CD4-positive, alpha-beta T cell treated with Interleukin-17A for 1 hour (primary cell): ENCODE measurements at places on chromosomes 5 and 9.

GRCh38 chr5:1514027-1514818, 9.5 kb downstream of the LPCAT1 start:
- no peak for DNase-seq

DNA sequence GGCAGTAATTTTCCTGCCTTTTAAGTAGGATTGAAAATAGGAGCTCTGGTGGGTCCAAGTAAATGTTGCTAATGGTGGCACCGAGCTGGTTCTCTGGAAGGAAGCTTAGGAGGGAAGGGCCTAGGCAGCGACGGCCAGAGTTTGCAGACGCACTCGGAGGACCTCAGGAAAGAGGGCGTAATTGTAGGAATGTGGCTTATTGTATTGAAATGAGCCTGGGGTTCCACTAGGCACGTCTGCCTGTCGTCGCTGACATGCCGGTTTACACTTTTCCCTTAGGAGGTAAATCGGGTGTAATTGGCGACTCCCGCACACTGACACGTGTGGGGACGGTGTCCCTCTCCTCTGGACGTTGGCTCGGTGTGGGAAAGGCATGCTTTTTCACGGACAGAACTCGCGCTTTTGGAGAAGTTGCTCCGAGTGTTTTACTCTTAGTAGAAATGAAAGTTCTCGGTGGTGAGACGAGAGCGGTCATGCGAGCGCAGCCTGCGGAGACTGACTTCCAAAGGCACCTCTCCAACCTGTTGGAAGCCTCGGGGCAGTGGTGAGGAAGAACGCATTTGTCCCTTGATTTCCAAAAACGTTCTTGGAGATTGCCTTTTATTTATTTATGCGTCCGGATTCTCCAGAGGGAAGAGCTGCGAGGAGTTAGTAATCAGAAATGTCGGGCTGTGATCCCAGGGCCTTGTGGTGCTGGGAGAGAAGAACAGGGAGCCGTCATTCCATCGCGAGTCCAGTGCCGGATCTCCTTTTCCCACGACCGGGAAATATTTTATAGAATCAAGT, 1.3 kb downstream of the NR4A3 start:
- no peak for DNase-seq

GRCh38 chr5:159955056-159955624, 38.9 kb downstream of the ADRA1B start:
- no peak for DNase-seq

DNA sequence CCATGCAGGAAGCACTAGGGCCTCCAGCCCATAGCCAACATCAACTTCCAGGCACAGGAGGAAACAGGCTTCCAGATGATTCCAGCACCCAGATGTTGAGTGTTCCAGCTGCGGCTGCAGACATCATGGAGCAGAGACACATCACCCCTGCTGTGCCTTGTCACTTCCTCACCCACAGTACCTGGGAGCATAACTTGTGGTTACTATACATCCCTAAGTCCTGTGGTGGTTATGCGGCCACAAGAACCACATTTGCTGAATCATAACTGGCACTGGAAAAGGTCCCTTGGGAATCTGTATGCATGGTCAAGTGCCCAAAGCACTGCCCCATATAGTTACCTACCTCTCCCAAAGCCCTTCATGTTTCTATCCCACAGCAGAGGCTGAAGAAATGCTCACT, 56.6 kb downstream of the WHRN start:
- no peak for DNase-seq

DNA sequence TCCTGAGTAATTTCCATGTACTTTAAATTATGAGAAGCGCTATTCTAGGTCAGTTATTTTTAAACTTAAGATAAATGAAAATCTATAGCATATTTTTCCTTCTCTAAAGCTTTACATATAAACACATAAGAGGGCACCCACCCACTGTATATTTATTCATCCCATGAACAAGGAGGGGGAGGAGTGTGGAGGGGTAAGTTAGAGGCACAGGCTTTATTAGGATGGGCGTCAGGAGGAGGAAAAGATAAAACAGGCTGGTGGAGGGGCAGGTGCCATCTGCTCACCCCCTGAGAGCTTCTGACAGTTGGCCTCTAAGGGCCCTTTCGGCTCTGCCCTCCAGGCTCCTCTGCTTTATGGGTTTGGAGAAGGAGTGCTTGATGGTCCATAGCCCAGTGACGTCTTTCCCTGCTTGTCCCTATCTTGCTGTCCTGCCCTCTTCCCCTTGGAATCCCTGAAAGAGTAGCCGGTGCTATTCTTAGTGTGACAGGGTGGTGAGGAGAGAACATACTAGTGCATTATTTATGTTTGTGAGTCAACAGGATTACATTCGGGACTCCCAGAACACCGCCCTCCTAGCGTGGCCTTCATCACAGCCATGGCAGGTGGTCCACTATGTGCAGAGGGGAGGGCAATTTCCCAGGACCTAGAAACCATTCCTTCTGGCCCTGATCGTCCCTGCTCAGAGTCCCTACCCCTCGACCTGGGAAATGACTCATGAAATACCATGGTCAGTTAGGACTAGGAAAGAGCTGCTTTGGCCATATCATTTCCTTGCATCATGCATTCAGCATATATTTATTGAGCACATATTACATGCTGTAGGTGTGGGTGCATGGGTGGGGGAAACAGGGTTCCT, 7.9 kb upstream of the SYNPO start:
- DNase-seq, result no peak

DNA sequence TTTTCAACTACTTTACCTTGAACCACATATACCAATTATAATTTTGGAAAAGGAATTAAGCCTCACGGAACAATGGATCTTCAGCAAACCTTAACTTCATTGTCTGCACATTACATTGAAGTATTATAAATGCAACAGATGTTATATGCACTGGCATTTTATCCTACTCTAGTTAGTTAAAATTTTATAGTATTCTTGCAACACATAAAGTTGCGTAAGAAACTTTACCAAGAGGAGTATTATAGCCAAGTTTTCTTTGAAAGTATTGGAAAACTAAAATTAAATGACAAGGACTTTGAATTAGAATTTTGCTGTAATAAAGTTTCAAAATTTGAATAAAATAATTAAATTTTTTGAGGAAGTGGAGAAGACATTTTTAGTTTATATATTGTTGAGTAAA, 63.4 kb upstream of the SREK1 start:
- DNase-seq, result no peak

GRCh38 chr5:58046371-58046770, 413.5 kb downstream of the PLK2 start:
- no peak for DNase-seq

GRCh38 chr5:157549954-157550549, 25.5 kb downstream of the ADAM19 start:
- DNase-seq, result no peak

- DNase-seq, result no peak
These were observed 110.2 kb downstream of the LHX2 start for GRCh38 chr9:124121725-124122124.

DNA sequence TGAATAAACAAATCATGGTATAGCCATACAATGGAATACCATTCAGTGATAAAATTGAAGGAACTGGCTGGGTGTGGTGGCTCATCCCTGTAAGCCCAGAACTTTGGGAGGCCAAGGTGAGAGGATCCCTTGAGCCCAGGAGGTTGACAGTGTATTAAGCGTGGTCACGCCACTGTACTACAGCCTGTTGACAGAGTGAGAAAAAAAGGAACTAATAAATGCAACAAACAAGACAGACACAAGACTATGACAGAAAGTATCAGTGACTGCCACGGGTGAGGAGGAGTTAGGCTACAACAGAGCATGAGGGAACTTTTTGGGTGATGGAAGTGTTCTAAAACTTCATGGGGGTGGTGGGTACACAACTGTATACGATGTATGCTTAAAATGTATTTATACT, 2.2 kb downstream of the FNIP1 start:
- DNase-seq, result no peak

GRCh38 chr5:61674378-61674777, 342.3 kb downstream of the ZSWIM6 start:
- DNase-seq, result no peak

- DNase-seq, result no peak
These were observed 11.1 kb upstream of the SPATA31E1 start for GRCh38 chr9:87871425-87872078.

DNA sequence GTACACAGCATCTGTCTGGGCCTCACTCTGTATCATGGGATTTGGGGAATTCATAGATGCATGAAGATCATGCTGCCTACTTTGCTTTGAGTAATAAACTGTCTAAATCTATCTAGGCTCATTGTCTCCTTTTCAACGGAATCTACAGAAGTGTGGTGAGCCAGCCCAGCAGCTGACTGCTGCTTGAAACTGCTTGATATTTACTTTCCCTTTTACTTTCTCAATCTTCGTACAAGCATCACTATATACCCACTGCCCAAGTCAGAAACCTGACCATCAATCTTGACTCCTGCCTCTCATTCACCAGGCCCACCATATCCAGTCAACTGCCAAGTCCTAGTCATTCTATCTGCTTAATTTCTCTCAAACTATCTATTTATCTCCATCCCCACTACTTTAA, 142.9 kb downstream of the NR2F1-AS1 start:
- no peak for DNase-seq

DNA sequence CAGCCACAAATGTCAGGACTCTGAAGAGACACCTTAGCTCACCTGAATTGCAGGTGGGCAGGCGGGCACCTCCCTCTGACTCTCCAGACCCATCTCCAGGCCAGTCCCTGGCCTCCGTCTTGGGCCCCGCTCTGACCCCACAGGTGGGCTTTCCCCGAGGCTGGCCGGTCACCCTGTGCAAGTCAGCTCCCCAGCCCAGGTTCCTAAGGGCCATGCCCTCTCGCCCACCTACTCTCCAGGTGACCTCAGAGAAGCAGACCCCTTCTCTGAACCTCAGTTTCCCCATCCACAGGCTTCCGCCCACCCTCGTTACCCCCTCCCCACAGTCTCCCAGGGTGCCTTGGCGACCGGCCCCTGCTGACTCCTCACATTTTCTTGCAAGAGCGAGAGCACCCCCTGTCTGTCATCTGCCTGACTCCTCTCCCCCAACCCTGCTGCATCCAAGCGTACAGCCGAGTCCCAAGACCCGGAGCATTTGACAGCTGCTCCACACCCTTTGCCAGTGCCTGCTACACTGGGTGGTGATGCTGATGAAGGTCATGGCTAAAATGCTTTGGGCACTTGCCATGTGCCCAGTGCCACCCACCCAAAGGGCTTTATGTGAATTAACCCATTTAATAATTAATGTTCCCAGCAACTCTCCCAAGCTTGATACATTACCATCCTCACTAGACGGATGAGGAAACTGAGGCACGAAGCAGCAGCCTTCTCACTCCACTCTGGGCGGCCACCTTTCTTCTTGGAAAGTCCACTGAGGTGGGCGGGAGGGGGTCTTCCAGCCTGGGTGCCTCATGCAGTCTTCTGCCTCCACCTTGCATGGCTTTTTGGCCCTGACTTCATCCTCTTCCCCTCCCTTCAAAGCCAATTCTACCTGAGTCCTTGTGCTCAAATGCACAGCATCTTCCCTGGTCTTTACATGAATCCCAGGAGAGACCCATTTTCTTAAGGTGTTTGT, 51.1 kb upstream of the ORM1 start:
- peak; percentile 8 for DNase-seq

DNA sequence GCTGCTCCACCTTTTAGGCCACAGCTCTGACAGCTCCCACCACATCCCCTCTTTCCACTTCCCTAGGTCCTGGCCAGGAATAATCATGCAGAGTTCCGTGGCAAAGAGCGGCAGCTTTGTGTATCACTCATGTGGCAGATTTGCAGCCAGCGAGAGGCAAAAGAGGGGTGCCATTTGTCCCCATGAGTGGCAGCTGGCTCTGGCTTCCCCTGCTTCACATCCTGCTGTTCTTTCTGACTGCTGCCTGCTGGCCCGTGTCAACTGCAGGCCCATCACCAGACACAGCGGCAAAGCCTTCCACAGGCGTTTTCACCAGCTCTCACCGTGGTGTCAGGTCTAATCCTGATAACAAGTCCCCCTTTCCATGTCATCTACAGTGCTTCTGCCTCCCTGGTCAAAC, 430.6 kb upstream of the DAP start:
- no peak for DNase-seq

- DNase-seq, result no peak
These were observed 66.0 kb upstream of the PTPRD start for GRCh38 chr9:10678790-10679189.

DNA sequence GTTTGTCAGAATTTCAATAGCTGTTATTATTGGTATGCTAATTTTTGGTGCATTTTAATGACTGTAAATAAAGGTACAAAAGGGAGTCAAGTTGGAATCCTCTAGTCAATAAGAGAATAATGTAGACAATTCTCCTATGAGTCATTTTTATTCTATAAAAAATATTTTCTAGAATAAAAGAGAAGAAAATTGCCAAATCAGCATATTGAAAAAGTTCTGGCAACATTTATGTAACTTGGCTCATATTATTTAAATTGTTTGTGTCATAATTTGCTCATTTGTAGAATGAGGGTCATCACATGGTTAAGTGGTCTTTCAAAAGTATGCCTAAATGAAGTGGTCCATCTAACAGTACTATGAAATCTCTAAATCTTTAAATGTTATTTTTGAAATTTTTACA, 1719.8 kb upstream of the WWC1 start:
- no peak for DNase-seq

GRCh38 chr5:159340511-159340910, 10.2 kb upstream of the IL12B start:
- DNase-seq, result peak; percentile 34

DNA sequence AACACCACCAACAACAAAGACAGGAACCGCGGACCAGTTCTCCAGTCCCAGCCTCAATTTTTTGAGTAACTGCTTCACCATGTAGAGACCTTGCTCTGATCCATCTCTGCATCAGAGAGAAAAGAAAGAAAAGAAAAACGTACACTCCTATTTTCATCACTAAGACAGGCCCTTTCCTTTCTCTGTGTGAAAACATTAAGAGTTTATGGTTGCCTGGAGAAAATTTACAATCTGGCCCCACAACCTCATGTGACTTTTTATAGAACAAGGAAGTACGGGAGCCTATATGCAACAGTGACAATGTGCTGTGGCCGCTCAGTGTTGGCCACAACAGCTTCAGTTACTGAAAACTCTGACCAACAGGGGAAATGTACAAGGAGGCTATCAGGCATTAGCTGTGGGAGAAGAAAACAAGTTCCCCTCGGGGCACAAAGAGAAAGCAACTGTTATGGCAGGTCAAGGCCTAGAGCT, 272.9 kb upstream of the PTGER4 start:
- peak; percentile 67 for DNase-seq

DNA sequence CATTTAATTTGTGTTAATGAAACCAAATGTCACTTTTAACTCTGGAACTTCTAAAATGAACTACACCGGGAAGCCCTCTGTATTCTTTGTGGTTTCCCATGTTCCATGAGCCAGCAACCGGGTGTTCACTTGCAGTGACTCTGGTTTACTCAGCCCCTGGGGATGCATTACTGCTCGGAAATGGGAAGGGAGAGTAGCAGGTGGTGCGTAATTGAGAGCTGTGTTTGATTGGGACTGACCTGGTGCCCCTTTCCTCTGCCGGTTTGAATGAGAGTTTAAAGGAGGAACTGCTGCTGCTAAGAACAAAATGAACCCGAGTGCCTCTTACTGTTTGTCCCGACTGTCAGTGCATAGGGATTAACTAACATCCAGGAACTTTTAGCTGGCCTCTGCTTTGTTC, 100.1 kb upstream of the DHFR start:
- DNase-seq, result no peak
